ENCODE measurements at places on chromosomes 2 and 18. TPM values are rescaled to one million over a fixed set of nuclear protein-coding genes. Genes with fewer than 3 reads are reported as not detected.

DNA sequence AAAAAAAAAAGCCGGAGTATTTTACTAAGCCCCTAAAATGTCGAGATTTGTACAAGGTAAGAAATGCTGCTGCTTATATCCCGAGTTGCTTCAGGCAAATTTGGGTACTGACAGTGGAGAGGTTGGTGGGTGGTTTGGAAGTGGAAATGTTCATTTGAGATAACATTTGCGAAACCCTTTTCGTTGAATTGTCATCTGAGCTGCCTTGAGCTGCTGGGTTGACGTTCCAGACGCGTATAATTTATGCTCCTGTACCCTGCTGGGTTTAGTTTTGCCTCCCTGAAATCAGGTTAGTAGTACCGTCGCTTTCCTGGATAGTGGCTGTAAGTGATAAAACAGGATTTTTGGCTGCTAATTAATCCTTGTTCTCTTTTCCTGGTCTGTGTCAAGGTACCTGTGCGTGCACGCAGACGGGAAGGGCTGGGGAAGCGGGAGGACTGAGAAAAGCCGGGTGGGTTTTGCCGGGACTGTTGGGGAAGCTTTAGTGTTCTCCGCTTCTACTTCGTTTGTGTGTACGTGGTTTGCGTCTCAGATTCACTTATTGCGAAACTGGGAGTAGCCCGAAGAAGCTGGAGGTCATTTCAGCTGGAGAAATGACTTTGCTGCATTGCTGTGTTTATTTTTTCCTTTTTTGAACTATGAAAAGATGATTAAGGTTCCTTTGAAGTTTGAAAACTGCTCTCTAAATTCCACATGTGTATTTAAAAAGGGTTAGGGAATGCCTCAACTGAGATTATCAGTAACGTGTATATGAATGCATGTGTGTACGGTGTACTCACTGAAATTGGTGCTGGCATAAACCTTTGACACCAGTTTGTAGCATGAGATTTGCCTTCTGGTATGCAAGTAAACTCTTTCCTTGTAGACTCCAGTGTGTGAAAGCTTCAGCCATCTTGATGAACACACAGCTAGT is 709 bp downstream of the UGP2 start:
- H3K27me3 ChIP-seq, result no peaks in the 10 kb centered on the region
- no peaks in the 10 kb centered on the region for H3K36me3 ChIP-seq
- peak overlapping the region; percentile 96 for H3K27ac ChIP-seq
- peak overlapping the region; percentile 97 for H3K4me3 ChIP-seq

GRCh38 chr2:138601458-138602165 is 100.0 kb downstream of the SPOPL start:
- no peaks in the 10 kb centered on the region for H3K27me3 ChIP-seq
- H3K27ac ChIP-seq, result peak overlapping the region; percentile 7
- no peak overlapping the region for H3K4me3 ChIP-seq
- H3K36me3 ChIP-seq, result peaks cover 18% of the 10 kb centered on the region
- H3K4me1 ChIP-seq, result no peaks in the 10 kb centered on the region
- DNase-seq, result no peak

- H3K4me3 ChIP-seq, result no peak overlapping the region
- peaks cover 4% of the 10 kb centered on the region for H3K27me3 ChIP-seq
- no peaks in the 10 kb centered on the region for H3K4me1 ChIP-seq
Observed at GRCh38 chr2:96090196-96090926, 26.0 kb downstream of the ADRA2B start.

- no peaks in the 10 kb centered on the region for H3K36me3 ChIP-seq
- DNase-seq, result no peak
- no peak overlapping the region for H3K27ac ChIP-seq
- H3K27me3 ChIP-seq, result peaks cover 15% of the 10 kb centered on the region
Observed at GRCh38 chr18:60082790-60083189, 183.0 kb downstream of the PMAIP1 start.

TMEM178A gene
- not detected for polyA plus RNA-seq

MCFD2 gene
- polyA plus RNA-seq, result 38.9 TPM

GRCh38 chr18:60466677-60467076 is 94.1 kb upstream of the MC4R start:
- H3K4me3 ChIP-seq, result no peak overlapping the region
- no peaks in the 10 kb centered on the region for H3K27me3 ChIP-seq
- H3K36me3 ChIP-seq, result no peaks in the 10 kb centered on the region

Data from naive B cell (primary cell).